IMR-90 (cell line): ENCODE measurements at places on chromosomes 7 and 10.

DNA sequence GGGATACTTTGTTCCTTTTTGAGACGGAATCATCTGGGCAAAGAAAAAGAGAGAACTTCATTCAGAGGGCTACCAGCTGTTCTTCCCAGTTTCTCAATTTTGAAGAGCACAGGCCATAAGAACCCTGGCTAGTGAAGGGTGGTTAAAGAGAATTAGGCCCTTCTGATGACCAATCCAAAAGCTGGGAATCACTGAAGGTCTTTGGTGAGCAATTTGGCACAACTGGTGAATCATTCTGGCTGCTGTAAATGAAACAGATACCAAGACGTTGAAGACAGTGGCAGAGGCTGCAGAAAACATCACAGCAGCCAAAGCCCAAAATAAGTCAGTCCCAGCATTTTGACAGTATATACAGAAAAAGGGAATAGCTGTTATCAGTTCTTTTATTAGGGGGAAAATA, 5.1 kb downstream of the RAPGEF5 start:
- DNase-seq: no peak

DNA sequence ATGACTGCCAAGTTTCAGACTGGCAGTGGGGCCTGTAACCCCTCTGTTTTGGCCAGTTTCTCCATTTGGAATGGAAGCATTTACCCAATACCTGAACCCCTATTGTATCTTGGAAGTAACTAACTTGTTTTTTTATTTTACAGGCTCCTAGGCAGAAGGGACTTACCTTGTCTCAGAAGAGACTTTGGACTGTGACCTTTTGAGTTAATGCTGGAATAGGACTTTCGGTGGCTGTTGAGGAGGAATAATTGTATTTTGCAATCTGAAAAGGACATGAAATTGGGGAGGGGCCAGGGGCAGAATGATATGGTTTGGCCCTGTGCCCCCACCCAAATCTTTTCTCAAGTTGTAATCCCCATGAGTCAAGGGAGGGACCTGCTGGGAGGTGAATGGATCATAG, 20.0 kb upstream of the MKLN1 start:
- DNase-seq: no peak

- DNase-seq: peak; percentile 71
Measured at GRCh38 chr10:3811291-3811870, 26.4 kb upstream of the KLF6 start.

DNA sequence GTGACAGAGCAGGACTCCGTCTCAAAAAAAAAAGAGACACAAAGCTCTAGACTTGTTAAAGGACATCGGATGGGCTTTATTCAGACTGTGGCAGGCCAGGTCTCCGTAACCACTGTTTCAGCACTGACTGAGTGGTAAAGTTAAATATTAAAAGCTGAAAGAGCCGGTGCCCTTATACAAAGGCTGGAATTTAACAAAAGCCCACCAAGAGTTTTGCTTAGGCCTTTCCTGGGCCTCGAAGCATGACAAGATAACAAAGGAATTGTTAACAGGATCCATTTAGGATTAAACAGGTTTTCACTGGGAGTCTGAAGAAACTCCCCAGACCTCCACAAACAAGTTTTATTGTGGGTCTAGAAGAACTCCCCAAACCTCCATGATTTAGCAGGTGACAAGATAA, 727.8 kb downstream of the TYW1 start:
- no peak for DNase-seq

GRCh38 chr10:92756201-92757065, 66.7 kb downstream of the HHEX start:
- peak; percentile 44 for DNase-seq
